ENCODE measurements at places on chromosomes 12 and 14.

DNA sequence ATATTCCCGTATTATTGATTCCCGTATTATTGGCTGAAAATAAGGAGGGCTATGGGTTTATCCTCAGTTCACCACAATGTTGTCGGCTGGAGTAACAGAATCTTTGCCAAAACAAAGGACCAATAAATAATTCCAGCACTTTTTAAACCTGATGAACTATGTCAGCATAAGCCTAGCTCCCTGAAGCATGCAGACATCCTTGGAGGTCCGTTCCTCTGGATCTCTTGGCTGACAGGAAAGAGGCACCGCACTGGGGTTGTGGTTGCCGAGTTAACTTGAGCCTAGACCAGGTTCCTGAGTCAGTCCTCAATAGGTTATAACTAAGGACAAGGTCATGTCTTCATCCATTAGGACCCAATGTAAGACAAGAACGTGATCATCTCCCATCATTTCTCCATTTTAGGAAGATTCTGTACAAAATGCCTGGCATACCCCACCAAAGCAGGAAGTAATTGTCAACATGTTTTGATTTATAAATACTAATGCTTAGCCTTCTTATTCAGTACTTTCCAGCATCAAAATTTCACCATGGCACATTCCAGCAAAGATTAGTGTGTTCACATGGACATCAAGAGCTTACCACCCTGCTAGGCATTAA is 36.6 kb downstream of the NID2 start:
- DNase-seq: no peak

GRCh38 chr12:98578392-98578791 is 15.1 kb upstream of the SLC25A3 start:
- no peak for DNase-seq

DNA sequence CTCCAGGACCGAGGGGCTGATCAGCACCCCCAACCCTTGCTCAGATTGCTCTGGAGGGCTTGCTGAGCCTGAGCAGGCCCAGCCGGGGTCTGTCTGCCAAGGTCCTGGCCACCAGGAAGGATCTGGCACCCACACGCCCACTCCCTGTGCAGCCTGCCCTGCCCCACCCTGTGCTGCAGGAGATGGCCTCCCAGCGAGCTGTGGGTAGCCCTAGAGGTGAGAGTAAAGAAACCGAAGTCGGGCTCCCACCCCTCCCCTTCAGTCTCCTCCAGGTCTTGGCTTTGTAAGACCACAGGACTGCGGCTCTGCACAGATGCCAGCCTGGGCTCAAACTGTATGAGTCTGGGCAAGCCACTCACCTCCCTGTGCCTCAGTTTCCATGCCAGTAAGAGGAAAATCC is 307.8 kb downstream of the BCL11B start:
- no peak for DNase-seq

GRCh38 chr12:98471085-98471484 is 44.3 kb upstream of the TMPO start:
- no peak for DNase-seq

DNA sequence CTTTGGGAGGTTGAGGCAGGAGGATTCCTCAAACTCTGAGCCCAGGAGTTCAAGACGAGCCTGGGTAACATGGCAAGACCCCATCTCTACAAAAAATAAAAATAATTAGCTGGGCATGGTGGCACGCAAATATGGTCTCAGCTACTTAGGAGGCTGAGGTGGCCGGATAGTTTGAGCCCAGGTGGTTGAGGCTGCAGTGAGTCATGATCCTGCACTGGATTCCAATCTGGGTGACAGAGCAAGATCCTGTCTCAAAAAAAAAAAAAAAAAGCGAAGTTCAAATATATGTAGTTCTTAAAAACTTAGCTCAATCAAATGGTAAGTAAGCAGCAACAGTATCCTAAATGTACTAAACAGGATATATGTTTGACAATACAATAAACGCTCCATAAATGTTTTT is 85.5 kb upstream of the SSTR1 start:
- DNase-seq: no peak

- DNase-seq: peak; percentile 78
These were observed 795 bp downstream of the STAT6 start for GRCh38 chr12:57110104-57111030.
